ENCODE measurements at places on chromosomes 11 and 22.

GRCh38 chr11:111402411-111402810, 23.3 kb upstream of the POU2AF1 start:
- DNase-seq = no peak

- DNase-seq = no peak
These were observed 1084.9 kb downstream of the TBC1D22A start for GRCh38 chr22:47847131-47847890.

DNA sequence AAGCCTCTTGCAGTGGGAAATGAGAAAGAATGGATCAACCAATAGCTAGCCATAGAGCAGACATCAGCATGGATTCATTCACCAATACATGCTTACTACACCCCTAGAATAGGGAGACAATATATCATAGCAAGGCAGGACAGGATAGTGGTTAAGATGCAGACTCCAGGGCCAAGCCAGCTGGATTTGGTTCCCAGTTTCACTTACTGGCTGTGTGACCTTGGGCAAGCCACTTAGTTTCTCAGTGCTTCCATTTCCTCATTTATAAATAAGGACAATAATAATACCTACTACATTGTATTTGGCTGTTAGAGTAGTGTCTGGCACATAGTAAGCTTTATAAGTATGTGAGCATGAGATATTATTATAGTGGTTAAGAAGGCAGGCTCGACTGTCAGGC, 7.1 kb downstream of the DCHS1 start:
- DNase-seq = no peak

DNA sequence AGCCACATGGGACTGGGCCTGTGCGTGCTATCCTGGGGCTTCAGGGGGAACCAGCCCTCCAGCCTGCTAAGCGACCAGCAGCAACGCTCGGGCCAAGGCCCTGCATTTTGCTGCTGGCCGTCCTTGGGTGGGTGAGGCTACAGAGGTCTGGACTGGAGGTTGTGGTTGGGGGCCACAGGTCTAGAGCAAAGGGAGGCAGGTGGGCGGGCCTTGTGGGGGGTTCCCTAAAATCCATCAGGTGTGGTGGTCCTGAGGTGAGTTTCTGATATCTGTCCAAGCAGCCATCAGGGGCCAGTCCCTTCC, 34.7 kb downstream of the PPM1F start:
- DNase-seq = no peak

DNA sequence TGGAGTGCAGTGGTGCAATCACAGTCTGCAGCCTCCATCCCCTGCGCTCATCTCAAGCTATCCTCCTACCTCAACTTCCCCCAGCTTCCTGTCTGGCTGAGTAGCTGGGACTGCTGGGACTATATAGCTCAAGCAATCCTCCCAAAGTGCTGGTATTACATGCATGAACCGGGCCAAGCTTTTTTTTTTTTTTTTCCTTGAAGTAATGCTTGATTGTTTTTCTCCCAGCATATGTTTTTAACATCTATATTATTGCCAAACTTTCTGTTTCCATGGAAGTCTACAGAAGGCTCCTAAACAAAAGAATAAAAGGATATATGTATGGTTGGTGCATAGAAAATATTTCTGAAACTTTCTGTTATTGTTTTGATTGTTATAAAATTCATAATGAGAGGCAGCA, 853.6 kb downstream of the KCNA4 start:
- DNase-seq = no peak

GRCh38 chr11:116073854-116074837, 569.9 kb upstream of the CADM1 start:
- no peak for DNase-seq

DNA sequence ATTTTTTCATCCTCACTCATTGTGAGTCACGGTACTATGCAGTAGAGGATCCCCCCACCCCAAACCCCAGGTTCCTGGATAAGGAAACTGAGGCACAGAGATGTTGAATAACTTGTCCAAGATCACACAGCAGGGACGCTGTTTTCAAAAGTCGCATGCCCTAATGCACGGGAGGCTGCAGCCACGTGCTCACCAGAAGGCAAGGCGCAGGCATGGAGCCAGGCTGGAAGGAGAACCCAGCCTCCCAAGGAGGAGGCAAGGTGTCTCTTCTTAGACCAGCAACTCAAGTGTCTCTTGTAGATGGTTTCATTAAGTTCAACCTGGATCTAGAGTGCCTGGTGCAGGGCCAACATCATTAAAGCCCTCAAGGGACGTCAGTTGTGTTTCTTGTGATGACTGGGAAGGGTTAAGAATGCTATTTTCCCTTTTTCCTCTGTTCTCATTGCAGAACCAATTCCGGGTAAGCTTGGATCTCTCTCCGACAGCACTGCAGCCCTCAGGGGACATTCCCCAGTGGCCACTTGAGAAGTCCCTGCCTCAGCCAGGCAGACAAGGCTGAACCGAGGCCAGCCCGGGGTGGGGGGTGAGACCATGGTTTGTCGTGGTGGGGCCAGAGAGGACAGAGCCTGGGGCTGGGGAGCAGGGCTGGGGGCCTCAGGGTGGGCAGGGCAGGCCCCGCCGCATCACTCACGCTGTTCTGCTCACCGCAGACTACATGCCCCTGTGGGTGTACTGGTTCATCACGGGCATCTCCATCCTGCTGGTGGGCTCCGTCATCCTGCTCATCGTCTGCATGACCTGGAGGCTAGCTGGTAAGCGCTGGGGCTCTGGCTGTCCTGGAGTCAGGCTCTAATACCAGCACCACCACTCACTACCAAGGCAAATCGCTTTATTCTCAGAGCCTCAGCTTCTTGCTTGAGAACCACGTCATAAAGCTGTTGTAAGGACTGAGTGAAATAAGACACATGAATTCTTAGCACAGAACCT, 15.7 kb downstream of the TMEM121B start:
- no peak for DNase-seq

- DNase-seq = no peak
These were observed 13.8 kb upstream of the OR51M1 start for GRCh38 chr11:5369789-5370188.

DNA sequence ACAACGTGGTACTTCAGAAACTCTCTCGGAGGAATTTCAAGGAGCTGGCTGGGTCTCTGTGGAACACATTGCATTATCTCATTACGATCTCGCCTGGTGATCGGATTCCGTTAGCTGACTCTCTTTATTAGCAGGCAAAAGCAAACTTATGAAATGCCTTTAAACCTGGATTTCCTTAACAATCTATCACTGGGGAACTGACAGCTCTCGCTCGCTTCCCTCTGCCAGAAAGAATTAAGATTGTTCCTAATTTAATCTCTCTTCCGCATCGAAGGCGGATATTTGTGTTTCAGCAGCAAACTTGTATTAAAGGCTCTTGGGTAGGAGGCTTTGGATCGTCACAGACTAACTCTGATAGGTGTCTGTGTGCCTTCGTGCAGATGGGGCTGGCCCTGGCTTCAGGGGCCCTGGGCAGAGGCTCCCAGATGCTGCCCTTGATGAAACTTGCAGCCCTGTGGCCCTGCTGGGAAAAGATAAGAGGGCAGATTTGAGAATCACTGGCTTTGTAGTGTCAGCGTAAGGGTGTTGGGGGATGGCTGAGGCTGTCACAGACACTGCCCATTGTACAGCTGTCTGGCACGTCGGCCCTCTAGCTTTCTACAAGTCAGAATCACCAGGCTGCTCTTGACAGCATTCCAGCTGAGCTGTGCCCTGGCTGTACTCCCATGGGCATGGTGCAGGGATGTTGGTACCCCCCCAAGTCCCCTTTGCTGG, 162.2 kb upstream of the NECTIN1 start:
- DNase-seq = no peak

GRCh38 chr22:39488563-39489083, 13.5 kb upstream of the MIEF1 start:
- no peak for DNase-seq

GRCh38 chr11:62512961-62513360, 33.6 kb downstream of the AHNAK start:
- no peak for DNase-seq

DNA sequence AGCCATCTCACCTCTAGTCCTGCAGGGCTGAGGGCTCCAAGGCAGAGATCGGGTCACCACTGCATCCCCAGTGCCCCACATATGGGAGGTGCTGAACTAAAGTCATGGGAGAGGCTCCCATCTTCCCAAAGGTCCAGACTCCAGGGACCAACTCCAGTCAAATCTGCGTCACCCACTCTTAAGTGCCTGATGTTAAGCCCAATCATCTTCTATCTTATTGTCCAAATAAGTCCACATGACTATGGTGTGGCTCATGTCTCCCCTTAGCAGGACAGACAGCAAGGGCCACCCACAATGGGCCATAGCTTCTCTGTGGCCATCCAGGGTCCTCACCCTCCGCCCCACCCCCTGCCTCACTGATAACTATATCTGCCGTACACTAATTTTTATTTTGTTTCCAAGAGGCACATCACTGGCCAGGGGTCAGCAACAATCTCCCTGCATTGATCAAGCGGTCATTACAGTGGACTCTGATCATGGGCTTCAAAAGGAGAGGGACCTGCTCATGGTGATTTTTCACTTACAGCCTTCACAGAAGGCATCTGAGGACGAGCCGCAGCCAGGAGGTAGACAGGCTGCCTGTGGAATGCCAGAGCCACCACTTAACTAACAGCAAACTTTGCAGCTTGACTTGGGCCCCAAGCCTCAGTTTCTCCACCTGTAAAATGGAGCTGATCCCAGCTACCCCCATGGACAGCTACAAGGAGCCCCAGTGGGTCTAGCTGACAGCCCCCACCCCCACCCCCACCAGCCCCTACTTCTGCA, 23.3 kb downstream of the MYH9 start:
- no peak for DNase-seq

DNA sequence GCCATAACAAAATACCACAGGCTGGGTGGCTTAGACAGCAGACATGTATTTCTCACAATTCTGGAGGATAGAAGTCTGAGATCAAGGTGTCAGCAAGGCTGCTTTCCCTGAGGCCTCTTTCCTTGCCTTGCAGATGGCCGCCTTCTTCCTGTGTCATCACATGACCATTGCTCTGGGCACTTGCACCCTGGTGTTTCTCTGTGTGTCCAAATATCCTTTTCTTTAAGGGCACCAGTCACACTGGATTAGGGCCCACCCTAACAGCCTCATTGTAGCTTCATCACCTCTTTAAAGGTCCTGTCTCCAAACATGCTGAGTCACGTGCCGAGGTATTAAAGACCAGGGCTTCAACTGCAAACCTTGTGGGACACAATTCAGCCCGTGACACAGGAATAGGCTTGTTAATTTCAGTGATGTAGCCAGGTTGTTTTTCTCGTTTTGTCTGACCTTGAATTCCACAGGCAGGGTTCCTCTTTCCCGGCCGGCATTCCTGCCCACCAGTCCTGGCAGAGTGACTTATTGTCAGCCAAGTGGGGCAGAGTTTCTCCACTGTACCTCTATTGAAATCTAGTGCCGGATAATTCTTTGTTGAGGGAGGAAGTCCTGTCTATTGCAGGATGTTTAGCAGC, 100.1 kb downstream of the KCNQ1OT1 start:
- no peak for DNase-seq

DNA sequence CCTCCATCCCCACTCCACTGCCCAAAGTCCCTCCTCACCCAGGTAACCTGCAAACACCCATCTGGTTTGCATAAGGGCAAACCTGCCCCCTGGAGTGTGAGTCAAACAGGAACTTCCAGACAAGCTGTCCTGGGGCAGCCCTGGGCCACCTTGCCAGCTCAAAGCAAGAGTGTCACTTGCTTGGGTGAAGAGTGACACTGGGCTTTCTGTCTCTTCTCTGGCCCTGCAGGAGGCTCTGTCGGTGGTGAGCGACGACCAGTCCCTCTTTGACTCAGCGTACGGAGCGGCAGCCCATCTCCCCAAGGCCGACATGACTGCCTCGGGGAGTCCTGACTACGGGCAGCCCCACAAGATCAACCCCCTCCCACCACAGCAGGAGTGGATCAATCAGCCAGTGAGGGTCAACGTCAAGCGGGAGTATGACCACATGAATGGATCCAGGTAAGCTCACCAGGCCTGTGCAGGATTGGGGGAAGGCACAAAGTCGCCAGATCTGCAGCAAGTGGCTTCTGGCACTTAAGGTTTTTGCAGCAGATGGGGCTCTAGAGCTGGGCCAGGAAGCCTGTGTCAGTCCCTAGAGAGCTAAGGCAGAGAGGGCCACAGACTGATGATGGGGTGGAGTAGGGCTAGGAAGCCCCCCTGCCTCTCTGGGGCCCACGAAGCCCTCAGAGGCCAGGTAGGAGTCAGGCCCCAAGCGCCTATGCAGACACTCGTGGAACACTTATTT, 64.2 kb downstream of the FLI1 start:
- DNase-seq = no peak

GRCh38 chr22:21936151-21936775, 16.4 kb downstream of the PPM1F start:
- no peak for DNase-seq

DNA sequence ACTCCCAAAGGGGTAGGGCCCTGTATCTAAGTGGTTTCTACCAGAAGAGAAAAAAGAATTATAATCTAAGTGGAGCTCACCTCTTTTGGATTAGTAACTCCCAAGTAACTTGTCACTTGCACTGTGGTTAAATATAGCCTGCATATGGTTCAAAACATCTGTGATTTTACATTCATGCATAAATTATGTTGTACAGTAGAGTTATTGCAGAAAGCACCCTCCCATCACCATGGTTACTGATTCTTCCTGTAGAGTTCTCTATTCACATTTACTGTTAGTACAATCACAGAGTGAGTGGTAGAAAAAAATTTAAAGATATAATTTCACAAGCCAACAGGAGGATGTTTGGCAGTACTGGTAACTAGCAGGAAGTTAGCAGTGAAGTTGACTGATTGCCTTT, 80.4 kb downstream of the LRRC4C start:
- no peak for DNase-seq

DNA sequence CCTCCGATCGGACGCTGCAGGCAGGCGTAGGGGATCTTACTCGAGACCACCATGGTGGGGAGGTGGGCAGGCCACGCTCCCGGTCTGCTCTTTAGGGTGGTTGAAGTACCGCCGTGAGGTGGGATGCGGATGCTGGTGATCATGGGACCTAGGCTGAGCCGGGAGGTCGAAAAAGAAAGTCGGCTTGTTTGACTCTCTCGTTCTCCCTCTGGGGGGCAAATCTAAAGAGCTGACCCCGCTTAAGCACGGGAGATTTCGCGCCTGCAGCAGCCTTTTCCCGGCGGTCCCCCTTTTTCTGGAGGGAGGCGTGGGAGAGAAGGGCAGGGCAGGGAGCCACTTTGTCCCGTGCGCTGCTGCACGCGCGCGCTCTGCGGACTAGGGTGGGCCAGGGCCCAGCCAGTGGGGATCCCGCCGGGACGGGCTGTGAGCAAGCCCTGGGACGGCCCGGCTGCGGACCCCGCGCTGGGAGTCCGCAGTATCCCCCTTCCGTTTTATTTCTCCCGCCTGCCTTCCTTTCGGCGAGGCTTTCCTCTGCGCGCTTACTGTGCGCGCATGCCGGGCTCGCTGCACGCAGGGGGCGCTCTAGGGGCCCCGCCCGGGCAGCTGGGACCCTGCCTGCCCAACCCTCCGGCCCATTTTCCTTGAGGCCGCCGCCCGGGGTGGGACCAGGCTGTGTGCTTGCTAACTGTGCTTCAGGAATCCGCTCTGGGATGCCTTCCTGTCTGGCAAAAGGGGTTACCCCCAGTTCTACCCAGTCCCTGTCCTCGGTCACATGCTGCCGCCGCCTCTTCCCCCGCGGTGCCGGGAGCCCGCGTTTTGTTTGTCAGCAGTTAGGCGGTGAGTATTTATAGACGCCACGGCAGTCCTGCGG, 81.0 kb downstream of the PRR5L start:
- no peak for DNase-seq
